ENCODE measurements at places on chromosomes 3 and 15.

DNA sequence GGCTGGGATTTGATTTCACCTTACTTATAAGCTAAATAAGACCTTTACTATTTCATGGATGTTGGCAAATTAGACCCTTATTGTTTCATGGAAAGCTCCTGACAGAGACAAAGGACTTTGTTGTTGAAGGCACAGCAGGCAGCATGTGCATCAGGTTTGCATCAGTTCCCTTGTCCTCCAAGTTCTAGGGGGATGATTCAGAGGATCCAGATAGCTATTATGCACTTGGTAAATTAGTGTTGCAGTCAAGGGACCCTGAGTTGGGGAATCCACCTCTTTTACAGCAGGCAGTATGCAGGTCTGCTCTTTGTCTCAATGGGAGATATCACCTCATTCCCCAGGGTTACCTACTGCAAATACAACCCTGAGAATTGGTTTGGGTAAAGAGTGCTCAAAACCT lies 131.4 kb upstream of the IGSF10 start:
- no peak for DNase-seq

- no peak for DNase-seq
These were observed 81.3 kb downstream of the VGLL4 start for GRCh38 chr3:11562277-11562881.

DNA sequence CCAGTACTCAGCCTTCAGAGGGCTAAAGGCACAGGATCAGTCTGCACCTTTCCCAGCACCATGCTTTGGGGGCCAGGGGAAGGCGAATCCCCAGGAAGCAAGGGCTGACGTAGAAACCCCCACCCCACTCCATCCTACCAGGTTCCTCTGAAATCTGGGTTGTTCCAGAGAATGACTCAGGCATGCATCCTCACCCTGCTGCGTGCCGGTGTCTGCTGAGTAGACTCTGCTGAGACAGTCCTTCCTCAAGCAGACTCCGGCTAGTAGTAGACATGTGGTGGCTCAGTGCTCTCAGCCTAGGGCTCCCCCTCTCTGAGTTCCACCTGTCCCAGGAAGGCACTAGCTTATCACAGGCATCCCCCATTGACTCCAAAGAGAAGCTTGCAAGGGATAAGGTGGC lies 9.0 kb downstream of the TMEM43 start:
- no peak for DNase-seq

DNA sequence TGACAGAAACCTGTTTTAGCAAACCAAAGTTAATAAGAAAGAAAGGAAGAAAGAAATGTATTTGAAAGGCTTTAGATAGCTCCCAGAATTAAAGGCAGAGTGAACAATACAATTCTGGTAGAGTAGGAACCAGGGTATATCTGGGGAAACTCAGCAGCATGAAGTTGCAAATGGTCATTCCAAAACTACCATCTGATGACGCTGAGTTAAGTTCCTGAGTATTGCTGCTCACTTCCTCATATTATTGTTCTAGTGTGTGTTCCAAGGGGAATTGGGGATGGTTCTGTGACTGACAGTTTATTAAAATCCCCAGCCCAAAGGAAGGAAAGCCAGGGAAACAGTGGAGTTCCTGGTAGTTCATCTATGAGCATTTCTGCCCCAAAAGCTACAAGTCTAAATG lies 88.3 kb upstream of the FRMD4B start:
- no peak for DNase-seq

DNA sequence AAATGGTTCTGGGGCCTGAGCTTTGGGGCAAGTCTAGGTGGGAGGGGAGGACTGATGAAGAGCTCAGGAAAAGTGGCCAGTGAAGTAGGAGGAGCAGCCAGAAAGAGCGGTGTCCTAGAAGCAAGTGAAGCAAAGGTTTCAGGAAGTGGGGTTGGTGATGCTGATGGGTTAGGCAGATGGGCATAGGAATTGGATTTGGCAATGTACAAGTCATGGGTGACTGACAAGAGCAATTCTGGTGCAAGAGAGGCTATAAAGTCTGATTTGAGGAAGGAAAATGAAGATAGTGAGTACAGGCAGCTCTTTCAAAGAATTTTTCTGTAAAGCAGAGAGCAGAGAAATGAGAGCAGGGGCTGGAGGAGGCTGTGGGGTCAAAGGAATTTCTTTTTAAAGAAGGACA lies 19.7 kb downstream of the ALPK3 start:
- DNase-seq, result no peak
